ENCODE measurements at places on chromosomes 7 and 10. TPM values are rescaled to one million over a fixed set of nuclear protein-coding genes. Genes with fewer than 3 reads are reported as not detected.

FOXI2 gene
- total RNA-seq = not detected

SH2D4B gene
- 0.06 TPM for total RNA-seq

GIMAP1 gene
- total RNA-seq = not detected

CACNA2D1 gene
- 7.1 TPM for total RNA-seq

OR2A5 gene
- not detected for total RNA-seq

CALY gene
- 0.74 TPM for total RNA-seq

All from A549 treated with AZD2906 at 1 μM for 4 hours (cell line).